D721Med (cell line): ENCODE measurements at places on chromosomes 1 and 21.

DNA sequence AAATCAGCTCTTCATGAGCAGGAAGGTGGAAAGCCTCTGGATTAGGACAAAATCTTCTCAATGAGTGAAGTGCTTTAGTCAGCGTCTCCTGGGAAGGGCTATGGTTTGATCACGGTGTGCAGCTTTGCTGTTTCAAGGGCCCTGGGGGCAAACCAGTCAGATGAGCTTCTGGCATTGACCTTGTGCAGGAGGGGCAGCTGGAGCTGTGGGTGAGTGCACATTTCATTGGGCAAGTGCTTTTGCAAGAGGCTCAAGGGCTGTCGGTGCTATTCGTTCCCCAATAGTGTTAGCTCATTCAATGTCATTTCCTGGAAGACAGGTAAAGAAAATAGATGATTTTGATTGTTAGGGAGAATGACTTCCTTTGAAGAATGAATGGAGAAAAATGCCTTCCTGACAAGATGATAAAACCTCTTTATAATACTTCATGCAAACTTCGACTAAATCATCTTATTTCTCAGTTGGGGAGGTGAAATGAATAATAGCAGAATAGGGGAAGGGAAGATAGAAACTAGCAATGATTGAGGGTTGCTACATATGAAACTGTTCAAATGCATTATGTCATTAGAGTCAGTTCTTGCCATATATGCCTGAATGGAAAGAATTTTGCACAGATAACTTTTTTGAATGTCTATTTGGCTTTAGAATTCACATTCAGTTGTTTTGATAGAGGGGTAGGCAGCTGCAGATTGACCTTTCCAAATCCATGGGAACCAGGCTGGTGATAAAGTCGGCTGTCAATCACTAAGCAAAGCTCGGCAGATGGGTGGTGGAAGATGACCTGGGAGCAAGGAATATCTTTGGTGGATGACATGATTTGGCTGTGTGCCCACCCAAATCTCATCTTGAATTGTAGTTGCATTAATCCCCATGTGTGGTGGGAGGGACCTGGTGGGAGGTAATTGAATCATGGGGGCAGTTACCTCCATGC is 12.9 kb upstream of the DISC1 start:
- no peak for DNase-seq

DNA sequence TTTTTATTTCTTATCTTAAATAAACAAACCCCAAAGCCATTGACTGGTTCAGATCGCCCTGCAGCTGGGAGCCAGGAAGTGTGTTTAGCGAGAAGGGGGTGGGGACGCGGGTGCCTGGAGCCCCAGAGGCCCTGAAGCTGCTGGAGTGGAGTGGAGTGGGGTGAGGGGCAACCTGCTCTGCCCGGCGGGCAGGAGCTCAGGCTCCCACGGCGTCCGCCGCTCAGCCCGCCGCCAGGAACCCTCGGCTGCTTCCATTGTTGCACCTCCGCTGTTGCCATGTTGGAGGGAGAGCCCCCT is 673 bp downstream of the PIK3C2B start:
- DNase-seq, result no peak

DNA sequence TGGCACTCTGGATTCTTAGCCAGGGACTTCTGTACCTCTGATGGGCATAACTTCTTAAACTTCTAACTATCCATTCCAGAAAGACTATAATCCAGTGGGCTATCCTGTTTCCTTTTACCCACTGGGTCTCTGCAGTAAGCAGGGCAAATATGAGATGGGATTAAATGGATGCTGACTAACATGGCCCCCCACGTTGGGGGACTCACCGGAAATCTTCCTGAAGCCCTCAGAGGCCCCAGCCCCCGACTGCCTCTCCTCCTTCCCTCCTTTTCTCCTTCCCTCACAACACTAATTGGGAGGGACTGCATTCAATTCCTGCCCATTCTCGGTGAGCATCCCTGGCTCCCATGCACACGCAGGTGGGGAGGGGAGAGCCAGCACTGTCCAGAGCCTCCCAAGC is 70.1 kb downstream of the SSBP3 start:
- no peak for DNase-seq

DNA sequence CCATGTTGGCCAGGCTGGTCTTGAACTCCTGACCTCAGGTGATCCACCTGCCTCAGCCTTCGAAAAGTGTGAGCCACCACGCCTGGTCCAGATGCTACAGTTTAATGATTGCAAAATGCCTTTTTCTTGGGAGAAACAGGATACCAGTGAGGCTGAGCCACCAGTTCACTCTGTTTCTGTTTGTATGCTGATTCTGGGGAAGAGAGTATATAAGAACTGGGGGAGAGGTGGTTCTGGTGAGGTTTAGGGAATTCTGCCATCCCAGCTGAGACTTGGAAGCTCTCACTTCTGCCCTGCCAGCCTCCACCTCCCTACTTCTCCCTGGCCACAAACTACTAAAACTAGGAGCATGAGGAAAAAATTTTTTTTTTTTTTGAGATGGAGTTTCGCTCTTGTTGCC is 8.1 kb upstream of the PMF1 start:
- peak; percentile 1 for DNase-seq

DNA sequence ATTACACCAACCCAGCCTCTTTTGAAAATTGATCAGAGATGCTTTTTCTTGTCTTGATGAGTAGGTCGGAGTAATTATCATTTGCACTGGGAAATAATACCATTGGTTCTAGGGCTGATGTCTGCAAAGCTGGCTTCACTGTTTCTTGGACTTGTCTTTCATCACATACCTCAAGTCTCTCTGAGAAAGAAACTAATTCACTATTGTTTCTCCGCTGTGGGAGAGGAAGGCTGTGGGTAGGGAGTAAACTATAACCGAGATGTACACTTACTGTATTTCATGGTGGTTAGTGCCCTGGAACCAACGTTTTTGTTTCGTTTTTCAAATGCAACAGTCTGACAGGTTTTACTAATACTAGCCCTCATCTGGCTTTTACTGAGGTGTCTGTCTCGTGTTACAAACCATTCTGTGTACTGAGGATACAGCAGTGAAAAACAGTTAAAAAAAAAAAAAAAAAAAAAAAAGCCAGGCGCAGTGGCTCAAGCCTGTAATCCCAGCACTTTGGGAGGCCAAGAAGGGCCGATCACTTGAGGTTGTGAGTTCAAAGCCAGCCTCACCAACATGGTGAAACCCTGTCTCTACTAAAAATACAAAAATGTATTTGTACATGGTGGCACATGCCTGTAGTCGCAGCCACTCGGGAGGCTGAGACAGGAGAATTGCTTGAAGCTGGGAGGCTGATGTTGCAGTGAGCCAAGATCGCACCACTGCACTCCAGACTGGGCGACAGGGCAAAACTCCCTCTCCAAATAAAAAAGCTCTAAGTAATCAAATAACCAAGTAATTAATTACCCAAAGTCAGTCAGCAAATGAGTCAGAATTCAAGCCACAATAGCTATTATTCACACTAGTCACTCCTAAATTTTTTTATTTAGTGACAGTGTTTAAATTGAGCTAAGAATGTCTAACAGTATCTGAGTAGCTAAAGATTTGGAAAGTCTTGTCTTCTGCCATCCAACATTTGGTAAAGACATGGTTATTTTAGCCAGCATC is 23.3 kb downstream of the TOMM20 start:
- no peak for DNase-seq

DNA sequence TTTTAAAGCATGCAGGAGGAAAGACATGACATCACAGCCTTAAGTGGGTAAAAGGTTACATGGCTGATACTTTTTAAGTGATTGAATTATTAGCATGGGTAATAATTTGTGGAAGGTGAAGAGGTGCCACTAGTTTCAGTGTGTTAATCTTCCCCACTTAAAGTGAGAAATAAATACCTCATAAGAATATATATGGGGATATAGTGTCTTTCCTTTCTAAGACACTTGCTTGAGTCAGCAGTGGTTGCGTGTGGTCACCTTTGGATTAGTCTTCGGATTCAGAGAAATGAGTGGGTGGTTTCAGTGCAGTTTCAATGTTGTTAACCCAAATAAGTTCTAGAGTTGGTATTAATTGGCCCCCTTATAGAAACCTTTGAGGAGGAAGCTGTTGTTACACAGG is 94.1 kb downstream of the ADGRL2 start:
- no peak for DNase-seq

GRCh38 chr1:222588135-222588534 is 1.6 kb downstream of the TAF1A start:
- DNase-seq, result no peak

- DNase-seq, result no peak
Measured at GRCh38 chr1:18582890-18583289, 47.8 kb upstream of the PAX7 start.
